ENCODE measurements at places on chromosomes 2 and 18.

DNA sequence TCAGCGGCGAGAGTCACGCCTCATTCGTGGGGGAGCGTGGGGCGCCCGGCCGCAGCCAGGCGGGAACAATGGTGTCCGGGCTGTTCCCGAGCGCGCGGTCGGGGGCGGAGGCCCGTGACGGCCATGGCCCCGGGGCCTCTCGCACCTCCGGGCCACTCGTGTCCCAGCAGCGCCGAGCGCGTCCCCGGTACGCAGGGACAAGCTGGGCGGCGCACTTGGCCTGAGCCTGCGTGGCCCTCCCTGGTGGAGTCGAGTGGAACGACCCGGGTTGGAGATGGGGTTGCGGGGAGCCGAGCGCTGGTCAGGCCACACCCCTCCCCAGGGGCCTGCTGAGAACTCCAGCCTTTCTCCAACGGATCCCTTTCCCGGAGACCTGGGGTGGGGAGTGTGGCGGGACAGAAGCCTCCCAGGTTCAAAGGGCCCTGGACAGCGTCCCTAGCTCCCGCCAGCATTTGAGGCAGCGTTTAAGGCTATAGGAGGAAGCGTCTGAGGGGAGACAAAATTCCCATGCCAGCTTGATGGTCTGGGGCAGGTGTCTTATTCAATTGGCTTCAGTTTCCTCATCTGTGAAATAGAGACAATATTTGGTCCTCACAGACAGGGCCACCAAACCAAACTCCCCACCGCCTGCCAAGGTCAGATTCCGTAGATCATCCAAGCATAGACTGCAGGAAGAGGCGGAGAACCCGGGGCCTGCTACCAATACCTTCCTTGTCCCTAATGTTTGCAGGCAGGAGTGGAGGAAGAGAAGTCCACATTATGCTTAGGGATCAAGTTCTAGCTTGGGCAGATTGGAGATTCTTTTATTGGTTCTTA lies 553 bp downstream of the CNDP2 start:
- no peak for DNase-seq

GRCh38 chr18:45562567-45563479 lies 52.5 kb upstream of the SLC14A2 start:
- DNase-seq: no peak

DNA sequence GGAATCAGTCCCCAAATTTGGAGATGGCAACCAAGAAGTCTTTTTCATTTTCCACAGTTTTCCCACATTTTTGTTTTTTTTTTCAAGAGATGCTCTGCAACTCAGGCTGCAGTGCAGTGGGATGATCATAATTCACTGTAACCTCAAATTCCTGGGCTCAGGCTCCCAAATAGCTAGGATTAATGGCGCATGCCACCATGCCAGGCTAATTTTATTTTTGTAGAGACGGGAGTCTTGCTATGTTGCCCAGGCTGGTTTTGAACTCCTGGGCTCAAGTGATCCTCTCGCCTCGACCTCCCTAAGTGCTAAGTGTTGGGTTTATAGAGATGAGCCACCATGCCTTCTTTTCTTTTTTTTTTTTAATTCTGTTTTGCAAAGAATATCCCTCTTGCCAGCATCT lies 35.2 kb downstream of the PCBP1 start:
- DNase-seq: no peak

- no peak for DNase-seq
Observed at GRCh38 chr2:111030260-111030891, 90.3 kb upstream of the BCL2L11 start.

DNA sequence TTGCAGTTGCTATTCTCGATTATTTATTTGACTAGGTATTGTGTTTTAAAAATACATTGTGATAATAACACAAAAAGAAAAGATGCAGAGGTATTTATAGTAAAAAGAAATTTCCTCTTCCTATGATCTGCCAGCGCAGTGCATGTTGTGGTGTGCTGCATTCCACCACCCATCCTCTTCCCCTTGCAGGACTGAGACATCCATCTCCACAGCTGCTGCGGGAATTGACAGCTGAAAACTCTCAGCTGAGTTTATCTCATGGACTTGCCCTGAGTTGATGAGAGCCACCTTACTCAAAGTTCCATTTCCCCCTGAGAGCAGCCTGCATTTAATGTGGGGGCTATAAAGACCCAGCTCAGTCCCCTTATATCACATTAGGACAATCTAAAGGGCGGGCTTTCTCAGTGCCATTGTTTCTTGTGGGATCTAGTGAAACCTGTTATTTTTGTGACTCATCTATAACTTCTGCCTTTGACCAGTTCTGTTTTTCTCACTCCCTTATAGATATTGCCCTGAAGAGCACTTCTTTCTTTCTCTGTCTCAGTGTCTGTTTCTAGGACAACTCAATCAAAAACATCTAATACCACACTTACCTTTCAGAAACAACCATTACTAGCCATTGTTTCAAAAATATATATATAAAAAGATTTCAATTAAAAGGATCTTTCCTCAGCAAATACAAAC lies 698.5 kb downstream of the NR4A2 start:
- DNase-seq: no peak

Data from immature natural killer cell (primary cell).